D721Med (cell line): ENCODE measurements at places on chromosomes 7 and 10.

GRCh38 chr7:46879783-46880182 lies 702.1 kb downstream of the TNS3 start:
- DNase-seq: no peak

- DNase-seq: no peak
Measured at GRCh38 chr10:121919666-121920065, 8.2 kb downstream of the ATE1 start.

DNA sequence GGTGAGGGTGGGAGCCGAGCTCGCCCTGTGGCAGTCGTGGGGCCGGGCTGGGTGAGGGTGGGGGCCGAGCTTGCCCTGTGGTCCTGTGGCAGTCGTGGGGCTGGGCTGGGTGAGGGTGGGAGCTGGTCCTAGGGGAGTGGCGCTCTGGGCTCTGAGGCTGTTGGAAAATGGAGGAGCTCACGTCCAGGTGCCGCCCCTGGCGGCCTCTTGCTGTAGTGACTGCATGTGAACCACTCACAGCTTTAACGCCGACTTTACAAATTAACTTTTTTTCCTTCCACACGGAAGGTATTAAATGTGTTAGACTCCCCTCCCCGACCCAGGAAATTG lies 312.6 kb downstream of the WDR37 start:
- no peak for DNase-seq

- no peak for DNase-seq
Measured at GRCh38 chr7:47188136-47188535, 393.8 kb downstream of the TNS3 start.

- DNase-seq: no peak
Measured at GRCh38 chr10:60974463-60975149, 30.6 kb upstream of the RHOBTB1 start.

DNA sequence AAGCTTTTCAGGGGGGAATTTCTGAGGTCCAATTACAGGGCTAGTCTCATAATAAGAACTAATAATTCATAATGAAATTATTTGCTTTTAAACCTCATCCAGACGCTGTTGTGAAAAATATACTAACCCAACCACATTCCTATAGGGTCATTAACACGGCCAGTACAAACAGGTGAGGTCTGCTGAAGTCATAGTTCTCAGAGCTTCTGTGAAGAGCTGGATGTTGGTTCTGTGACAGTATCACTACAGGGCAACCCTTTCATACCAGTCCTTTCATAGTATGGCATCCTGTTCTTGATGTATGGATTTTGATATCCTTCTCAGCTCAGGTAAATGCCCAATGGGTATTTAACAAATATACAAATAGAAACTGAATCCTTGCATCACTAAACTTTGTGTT lies 62.3 kb upstream of the FAM133B start:
- no peak for DNase-seq

DNA sequence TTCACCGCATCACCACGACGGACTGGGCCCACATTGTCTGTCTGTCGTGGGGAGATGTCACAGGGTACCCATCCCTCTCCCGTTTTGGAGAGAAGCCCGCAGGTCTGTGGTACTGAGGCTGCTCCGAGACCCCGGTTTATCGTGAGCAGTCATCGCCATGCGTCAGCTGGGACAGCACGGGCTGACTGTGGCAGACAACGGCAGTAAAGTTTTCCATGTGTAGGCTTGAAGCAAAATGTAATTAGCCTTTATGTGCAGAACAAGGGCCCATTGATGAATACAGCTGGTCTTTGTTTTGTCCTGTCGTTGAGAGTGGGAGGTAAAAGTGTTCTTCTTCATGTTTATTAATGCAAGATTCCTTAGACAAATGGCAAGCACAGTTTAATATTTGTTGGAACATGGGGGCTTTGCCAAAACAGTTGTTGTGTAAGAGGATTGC lies 167.4 kb upstream of the SH2B2 start:
- DNase-seq: no peak

- no peak for DNase-seq
Measured at GRCh38 chr7:1144269-1144771, 15.7 kb downstream of the ZFAND2A start.

- DNase-seq: no peak
Measured at GRCh38 chr10:103941801-103942200, 23.8 kb upstream of the STN1 start.

DNA sequence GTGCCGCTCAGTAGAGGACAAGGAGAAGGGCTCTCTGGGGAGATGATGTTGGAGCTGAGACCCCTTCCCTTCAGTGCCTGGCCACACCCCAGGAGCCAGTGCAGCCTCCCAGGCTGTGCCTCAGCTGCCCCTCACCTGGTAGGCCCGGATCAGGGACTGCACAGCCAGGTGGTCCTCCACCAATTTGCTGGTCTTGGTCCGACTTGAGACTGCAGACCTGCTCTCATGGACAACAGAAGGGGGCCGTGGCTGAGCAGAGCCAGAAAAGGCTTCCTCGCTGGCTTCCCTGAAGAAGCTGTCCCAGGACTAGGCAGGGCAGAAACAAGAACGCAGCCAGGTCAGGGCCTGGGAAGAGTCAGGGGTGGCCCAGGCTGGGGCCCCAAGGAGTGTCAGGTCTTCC lies 5.5 kb downstream of the OGDHL start:
- no peak for DNase-seq

DNA sequence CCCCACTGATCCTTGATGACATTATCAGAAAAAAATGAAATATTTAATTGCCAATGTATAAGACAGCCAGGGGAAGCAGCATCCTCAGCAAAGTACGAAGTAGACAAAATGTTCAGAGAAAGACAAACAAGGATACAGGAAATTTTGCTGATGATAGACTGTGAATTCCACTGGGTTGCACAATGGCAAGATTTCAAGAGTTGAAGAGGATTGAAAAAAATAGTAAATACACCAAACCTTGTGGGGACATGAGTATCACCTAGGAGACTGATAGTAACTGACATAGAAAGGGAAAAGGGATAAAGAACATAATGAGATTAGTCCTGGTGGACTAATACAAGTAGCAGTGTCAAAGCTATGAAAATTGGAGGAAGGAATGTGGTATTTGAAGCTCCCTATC lies 16.5 kb downstream of the CNOT4 start:
- no peak for DNase-seq

DNA sequence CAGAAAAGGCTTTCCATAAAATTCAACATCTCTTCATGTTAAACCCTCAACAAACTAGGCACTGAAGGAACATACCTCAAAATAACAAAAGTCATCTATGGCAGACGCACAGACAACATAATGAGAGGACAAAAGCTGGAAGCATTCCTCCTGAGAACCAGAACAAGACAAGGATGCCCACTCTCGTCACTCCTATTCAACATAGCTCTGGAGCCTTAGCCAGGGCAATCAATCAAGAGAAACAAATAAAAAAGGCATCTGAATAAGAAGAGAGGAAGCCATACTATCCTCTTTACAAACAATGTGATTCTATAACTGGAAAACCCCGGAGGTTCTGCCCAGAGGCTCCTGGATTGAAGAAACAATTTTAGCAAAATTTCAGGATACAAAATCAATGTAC lies 251.0 kb downstream of the MALRD1 start:
- no peak for DNase-seq

DNA sequence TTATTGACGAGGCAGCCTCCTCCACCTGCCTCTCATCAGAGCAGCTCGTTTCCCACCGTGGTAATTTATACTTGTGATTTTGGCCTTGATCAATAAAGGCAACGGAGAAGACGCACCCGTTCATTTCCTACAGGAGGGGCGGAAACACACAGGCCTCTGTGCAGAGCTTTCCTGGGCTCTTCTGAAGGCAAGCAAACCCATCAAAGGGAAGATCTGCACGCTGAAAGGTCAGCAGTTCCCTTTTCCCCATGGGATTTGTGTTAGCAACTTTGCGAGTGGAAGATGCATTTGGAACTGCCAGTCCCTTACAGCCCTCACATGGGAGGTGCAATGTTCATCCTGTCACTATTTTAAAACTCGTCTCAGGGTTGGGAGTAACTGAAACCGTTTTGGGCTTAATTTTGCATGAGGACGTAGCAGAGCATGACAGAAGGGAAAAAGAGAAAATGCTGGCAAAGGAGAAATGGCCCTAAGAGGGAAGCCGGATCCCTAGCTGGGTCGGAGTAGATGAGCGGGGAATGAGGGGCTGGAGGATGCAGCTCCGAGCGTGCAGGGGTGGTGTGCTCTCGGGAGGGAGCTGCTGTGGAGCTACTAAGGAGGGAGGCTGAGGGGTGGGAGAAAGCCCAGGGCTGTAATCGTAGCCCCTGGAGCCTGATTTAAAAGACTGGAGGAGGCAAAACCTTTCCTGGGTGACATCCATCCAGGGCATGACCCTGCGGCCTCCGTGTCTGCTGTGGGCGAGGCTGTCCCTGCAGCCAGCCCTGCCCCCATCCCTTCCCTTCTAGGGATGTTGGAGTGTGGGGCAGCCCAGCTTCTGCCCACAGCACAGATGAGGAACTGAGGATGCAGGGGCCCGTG lies 111.1 kb upstream of the FAM20C start:
- DNase-seq: no peak

DNA sequence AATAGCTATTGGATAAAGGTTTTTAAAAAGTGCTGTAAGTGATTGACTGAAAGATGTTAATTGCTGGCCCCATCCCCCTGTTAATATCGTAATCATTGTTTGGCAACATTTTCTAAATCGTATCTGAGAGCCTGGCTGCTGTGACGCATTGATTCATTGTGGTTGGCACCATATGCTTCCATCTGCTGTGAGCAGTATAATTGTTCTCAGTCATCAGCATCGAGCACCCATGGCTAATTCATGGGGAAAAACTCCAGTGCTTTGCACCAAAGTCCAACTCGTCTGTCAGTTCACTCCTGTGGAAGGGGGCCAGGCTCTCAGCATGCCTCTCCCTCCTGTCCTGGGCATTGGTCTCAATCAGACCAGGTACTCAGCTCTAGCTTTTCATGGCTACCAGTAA lies 205.2 kb downstream of the STK31 start:
- no peak for DNase-seq
